ENCODE measurements at places on chromosomes 13 and 19.

DNA sequence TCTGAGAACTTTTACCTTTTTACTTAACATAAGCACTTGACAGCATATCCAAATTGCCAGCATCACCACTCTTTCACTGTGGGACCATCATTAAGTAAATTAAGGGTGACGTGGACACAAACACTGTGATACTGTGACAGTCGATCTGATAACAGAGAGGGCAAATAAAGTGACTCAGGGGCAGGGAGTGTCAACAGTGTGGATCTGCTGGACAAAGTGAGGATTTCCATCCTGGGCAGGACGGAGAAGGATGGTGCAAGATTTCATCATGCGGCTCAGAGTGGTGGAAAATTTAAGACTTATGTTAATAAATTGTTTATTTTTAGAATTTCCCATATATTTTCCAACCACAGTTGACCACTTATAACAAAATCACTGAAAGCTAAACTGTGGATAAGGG, 60.0 kb upstream of the WDFY2 start:
- DNase-seq = no peak

DNA sequence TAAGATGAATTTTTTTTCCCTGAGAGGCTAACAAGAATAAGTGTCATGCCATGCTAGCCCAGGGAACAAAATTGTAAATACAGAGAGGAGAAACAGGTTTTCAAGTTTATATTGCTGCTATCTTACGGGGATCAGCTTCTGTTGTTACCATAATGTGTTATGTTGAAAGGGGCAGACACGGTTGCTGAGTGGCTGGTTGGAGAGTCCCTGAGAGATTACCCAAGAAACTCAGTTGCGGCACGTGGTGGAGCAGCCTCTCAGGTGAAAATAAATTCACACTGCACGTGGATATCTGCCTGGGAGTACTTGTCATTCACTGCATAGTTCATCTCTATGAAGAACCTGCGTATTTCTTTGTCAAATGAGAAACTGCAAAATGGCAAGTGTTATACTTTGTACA, 293.6 kb downstream of the TDRD3 start:
- DNase-seq = no peak

DNA sequence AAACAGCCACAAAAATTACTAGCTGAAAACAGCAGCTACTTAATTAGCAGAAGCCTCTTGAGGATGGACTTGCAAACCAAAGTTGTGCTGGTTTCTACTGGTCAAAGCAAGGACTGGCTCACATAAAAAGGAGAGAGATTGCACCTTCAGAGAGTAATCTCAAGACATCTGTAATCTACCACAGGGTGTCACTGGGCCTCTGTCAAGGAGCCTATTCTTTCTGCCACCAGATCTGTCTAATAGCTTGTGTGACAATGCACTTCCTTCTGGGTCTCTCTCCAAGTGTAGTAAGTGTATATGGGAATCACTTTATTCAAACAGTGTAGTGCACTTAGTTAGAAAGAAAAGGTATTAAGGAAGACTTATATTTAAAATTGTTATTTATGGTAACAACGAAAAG, 24.4 kb upstream of the ZNF561 start:
- DNase-seq = no peak

- no peak for DNase-seq
Observed at GRCh38 chr19:2469102-2469914, 6.6 kb upstream of the GADD45B start.

DNA sequence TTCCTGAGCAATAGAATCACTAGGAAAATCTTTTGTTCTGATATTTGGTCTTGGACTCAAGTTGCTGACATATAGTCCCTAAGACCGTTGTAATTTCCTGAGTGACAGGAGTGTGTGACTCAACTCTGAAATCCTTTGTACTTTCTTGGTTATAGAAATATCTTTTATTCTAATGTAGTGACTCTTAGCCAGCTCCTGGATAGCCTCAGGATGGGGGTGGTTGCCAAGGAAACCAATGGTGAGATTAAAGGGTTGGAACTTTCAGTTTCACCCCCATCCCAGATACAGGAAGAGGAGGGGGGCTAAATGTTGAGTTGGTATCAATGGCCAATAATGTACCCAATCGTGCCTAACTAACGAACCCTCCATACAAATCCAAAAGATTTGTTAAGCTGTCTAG, 41.8 kb downstream of the MBD3L2B start:
- DNase-seq = peak; percentile 9

GRCh38 chr13:43299374-43299773, 276.0 kb downstream of the DNAJC15 start:
- DNase-seq = no peak

- DNase-seq = no peak
Observed at GRCh38 chr19:8025316-8025715, 19.9 kb upstream of the ELAVL1 start.

DNA sequence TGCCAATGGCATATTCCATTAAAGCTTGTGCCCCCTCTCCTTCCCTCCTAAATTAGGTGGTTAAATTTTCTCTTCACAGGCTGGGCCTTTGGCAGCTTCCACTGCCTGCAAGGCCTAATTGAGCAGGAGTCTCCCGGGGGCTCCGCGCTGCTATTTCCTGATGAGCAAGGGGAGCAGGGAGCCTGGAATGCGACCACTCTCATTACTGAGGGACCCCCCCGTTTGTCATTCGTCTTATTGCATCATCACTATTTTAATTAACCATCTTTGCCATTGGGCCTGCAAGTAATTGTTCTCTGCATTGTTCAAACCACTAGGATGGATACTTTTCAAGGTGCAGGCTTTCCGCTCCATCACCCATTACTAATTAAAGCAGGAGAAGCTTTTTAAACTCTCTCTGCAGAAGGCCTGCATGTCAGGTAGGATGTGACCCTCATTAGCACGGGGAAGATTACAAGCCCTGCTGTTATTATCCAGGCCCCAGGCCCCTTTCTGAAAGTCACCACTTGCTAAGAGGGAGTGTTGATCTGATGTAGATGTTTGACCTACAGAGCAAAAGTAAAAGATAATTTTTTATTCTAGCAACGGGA, 142.3 kb downstream of the OXGR1 start:
- no peak for DNase-seq

DNA sequence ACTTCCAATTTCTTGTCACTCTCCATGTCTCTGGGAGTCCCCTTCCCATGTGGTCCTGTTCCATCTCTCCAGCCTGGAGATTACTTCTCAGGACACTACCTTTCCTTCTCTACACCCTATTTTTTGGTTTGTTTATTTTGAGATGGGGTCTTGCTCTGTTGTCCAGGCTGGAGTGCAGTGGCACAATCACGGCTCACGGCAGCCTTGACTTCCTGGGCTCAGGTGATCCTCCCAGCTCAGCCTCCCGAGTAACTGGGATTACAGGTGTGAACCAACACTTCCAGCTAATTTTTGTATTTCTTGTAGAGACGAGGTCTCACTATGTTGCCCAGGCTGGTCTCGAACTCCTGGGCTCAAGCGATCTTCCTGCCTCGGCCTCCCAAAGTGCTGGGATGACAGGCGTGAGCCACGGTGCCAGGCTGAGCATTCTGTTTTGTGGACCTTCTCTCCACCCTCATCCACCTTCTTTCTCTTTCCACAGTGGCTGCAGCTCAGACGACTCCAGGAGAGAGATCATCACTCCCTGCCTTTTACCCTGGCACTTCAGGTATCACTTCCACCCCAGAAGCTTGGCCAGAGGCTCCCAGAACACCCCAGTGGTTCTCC, 644 bp downstream of the HCST start:
- no peak for DNase-seq

DNA sequence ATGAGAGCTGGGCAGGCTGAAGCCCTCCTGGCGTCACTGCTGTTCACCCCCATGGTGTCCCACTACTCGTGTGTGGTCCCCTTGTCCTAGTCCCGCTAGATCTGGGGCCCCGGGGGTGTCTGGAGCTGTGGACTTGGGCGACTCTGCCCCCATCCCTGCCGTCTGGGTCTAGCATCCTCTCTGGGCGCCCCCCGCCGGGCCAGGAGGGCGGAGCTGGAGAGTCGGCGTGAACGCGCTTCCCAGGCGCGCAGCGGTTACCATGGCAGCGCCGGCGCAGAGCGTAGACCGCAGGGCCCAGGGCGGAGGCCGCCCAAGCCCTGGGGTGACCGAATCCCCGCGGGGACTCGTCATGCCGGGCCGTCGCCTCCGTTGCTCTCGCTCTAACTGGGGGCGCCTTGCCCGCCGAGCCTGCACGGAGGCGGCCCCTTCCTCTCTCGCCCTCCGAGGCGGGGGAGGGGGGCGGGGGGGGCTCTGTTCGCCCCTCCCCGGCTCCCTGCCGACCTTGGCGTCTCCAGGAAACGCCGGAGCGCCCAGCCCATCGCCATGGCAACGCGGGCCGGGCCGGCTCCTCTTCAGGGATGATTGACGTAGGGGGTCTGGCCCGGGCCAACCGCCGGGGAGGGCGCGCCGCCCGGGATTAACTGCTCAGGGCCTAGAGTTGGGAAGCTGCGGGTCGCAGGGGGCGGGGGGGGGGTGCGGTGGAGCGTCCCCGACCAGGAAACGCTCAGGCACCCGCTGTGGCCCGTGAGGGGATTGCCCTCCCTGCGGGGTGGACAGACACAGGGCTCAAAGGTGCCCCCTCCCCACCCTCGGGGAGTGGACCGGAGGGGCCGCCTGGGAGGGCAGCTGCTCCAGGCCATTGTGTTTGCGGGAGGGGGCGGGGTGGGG, 8.9 kb downstream of the ISYNA1 start:
- peak; percentile 63 for DNase-seq

DNA sequence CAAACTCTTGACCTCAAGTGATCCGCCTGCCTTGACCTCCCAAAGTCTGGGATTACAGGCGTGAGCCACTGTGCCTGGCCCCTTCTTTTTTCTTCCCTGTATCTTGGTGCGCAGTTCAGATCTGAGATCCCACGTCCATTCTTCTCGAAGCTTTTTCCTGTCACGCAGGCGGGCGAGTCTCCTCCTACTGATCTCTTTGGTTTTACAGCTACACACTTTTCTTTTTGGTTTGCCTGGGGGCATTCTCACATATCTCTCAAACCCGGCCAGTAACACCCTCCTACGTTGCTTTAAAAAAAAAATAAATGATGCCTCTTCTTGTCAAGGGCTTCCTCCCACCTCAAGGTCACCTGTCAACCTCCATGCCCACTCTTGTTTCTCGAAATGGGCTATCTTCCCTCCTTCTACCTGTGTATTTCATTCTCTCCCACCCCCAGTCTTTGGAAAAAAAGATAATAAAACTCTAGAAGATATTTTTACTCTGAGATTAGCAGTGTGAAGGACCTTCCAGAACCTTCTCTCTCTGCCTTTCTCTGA, 12.1 kb downstream of the TMPRSS9 start:
- DNase-seq = no peak

DNA sequence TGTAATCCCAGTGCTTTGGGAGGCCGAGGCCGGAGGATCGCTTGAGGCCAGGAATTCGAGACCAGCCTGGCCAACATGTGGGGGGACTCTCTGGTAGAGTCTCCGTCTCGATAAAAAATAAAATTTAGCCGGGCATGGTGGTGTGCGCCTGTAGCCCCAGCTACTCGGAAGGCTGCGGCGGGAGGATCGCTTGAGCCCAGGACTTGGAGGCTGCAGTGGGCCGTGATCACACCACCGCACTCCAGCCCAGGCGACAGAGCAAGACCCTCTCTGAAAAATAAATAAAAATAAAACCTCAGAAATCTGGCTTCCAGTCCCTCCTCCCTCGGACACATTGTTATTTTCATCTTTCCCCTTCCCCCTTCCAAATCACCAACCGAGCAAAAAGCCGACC, 332 bp downstream of the IRGQ start:
- DNase-seq = no peak

DNA sequence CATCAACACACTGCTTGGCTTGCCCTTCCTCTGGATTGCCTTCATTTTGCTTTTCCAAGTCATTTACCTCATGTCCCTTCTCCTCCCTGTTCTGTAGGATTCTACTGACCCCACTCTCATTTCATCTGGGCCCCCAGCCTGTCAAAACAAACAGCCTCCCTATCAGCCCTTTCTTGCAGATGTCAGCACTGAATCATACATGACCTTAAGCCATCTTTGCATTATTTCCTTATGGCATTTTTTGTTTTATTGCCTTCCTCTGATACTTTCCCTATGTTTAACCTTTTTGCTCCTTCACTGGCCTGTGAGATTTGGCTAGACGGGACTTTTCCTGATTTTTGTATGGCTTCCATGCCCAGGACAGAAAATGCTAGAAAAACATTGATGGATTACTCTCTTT, 8.7 kb downstream of the LRCH1 start:
- DNase-seq = no peak

- peak; percentile 29 for DNase-seq
Observed at GRCh38 chr19:16160943-16161560, 12.3 kb downstream of the CIB3 start.

DNA sequence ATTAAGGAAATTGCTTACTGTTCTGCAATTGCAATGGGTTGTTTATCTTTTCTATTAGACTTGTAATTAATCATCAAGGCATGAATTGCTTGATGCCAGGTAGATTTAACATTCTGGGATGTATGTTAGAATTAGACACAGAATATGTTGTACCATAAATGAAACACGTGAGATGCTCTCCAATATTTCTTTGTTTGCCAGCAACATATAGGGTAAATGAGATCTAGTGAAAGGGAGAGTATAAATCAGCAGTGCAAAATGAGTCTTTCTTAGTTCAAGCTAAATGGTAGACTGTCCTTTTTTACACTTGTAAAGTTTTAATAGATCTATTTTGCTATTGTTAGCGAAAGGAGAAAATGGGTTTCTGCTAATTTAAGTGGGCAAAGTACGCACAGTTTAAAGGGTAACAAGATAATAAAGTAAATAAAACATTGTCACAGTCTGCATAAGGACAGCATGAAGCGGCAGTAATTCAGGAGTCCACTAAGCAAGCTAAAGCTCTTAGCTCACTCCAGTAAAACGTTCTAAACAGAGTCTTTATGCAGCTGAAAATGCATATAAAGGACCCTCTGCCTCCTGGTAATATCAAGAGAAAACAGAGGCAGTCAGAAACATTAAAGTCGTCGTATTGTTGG, 1137.1 kb downstream of the OLFM4 start:
- no peak for DNase-seq

DNA sequence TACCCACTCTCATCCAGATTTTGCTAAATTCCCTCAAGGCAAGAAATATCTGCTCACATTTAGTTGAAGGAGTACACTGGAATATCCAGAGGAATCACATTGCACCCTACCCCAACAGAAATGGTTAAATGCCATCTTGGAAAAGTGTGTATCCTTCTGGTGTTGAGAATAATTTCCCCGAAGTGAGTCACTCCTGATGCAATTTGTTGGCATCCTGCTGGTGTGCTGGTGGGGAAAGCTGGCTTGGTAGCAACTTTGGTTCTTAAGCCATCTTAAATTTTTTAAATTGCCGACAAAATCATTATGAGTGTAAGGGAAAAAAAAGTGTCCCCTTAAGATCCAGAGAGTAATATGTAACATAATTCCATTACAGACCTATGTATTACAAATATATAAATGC, 337.3 kb upstream of the DACH1 start:
- DNase-seq = no peak

GRCh38 chr19:13788991-13789390, 6.3 kb upstream of the ZSWIM4 start:
- DNase-seq = no peak

GRCh38 chr13:110536006-110536693, 25.4 kb downstream of the RAB20 start:
- no peak for DNase-seq

Data from stimulated activated CD4-positive, alpha-beta T cell treated with anti-CD3 and anti-CD28 coated beads, Interleukin-2, amount 100 ng/mL, for 48 hours (primary cell).